ENCODE measurements at places on chromosomes 12 and 14. TPM values are rescaled to one million over a fixed set of nuclear protein-coding genes. Genes with fewer than 3 reads are reported as not detected.

- no peaks in the 10 kb centered on the region for H3K27me3 ChIP-seq
- no peaks in the 10 kb centered on the region for H3K4me1 ChIP-seq
- no peak for DNase-seq
- H3K36me3 ChIP-seq = no peaks in the 10 kb centered on the region
- no peak overlapping the region for H3K27ac ChIP-seq
Measured at GRCh38 chr12:75488553-75488952, 8.0 kb downstream of the GLIPR1 start.

- no peak overlapping the region for H3K4me3 ChIP-seq
- no peak for DNase-seq
- no peak overlapping the region for H3K27ac ChIP-seq
- H3K36me3 ChIP-seq = no peaks in the 10 kb centered on the region
Measured at GRCh38 chr12:66668311-66668710, 10.6 kb downstream of the GRIP1 start.

- no peaks in the 10 kb centered on the region for H3K36me3 ChIP-seq
- no peak overlapping the region for H3K27ac ChIP-seq
- DNase-seq = no peak
- H3K27me3 ChIP-seq = no peaks in the 10 kb centered on the region
- H3K4me3 ChIP-seq = no peak overlapping the region
Measured at GRCh38 chr12:104582739-104583138, 126.0 kb downstream of the CHST11 start.

DNA sequence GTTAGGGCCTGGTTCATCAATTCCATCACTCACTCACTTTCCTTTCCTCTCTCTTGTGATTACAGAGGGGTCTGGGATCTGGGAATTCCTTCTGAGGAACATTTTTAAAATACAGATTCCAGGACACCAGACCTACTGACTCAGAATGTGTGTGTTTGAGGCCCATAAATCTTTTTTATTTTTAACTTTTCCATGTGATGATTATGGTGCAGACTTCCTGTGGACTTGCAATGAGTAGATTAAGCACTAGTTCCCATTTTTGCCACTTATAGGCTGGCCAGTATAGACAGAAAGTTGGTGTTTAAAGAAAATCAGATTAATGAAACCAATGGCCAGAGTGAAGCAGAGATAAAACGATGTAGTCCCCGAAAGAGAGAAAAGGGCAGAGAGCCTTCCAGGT, 28.1 kb downstream of the SLC41A2 start:
- no peak for DNase-seq
- no peaks in the 10 kb centered on the region for H3K36me3 ChIP-seq
- no peak overlapping the region for H3K4me3 ChIP-seq
- H3K4me1 ChIP-seq = no peaks in the 10 kb centered on the region
- H3K27ac ChIP-seq = no peak overlapping the region

DNA sequence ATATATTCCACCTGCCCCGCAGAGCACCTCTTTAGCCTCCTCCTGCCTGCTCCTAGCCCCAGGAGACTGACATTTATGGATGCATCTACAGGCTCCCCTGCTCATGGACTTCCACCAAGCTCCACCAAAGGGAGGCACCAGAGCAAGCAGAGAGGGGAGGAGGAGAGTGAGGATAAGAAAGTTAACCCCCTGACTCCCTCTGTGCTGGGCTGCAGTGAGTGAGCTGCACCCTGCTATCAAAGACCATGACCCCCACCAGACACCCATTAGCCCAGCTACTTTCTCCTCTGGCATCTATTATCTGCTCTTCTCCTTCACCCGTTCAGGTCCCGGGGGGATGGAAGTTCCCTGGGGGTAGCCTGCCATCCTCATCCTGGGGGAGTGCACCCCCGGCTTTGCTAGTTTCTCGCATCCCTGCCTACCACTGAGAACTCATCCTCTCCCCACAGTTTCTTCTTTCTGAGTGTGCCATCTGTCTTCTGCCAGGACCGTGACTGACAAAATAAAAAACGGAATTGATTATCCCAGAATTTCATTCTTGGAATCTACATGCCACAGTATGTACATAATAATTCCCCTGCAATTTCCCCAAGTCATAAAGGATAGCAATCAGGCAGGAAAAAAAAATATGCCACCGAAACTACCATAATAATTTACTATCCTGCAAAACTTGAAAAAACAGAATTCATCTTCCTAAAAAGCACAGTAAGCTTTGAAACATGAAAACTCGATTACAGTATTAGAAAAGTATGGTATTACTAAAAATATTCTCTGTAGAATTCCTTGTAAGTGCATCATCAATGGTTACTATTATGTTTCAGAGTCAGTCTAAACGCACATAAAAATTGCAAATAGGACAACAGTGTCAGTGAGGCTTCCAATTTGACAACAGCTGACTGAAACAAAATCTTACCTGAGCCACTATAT, 45.2 kb downstream of the FOXN3 start:
- H3K36me3 ChIP-seq = no peaks in the 10 kb centered on the region
- no peaks in the 10 kb centered on the region for H3K27me3 ChIP-seq
- no peak overlapping the region for H3K27ac ChIP-seq
- peak; percentile 9 for DNase-seq

- no peaks in the 10 kb centered on the region for H3K27me3 ChIP-seq
- no peak overlapping the region for H3K4me3 ChIP-seq
- H3K27ac ChIP-seq = no peak overlapping the region
- no peak for DNase-seq
- H3K36me3 ChIP-seq = no peaks in the 10 kb centered on the region
Measured at GRCh38 chr12:95328708-95329107, 111.1 kb downstream of the VEZT start.

DNA sequence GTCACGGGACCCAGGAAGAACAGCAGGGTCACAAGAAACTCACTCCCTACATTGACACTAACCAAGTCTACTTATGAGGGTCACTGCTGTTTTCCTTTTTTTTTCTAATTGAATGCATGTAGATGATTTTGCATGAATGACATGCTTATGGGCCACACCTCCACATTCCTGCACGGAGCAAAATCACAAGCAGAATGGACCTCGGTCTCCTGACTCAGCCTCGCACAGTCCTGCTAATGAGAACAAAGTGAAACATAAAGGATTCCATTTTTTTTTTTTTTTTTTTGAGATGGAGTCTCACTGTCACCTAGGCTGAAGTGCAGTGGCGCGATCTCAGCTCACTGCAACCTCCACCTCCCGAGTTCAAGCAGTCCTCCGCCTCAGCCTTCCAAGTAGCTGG, 12.3 kb downstream of the SCARB1 start:
- H3K36me3 ChIP-seq = no peaks in the 10 kb centered on the region
- no peak for DNase-seq
- no peak overlapping the region for H3K4me3 ChIP-seq
- no peaks in the 10 kb centered on the region for H3K27me3 ChIP-seq

- H3K4me1 ChIP-seq = peaks cover 6% of the 10 kb centered on the region
- H3K4me3 ChIP-seq = no peak overlapping the region
- no peak overlapping the region for H3K27ac ChIP-seq
- H3K27me3 ChIP-seq = no peaks in the 10 kb centered on the region
Measured at GRCh38 chr12:132583411-132583710, 27.0 kb downstream of the LRCOL1 start.

DNA sequence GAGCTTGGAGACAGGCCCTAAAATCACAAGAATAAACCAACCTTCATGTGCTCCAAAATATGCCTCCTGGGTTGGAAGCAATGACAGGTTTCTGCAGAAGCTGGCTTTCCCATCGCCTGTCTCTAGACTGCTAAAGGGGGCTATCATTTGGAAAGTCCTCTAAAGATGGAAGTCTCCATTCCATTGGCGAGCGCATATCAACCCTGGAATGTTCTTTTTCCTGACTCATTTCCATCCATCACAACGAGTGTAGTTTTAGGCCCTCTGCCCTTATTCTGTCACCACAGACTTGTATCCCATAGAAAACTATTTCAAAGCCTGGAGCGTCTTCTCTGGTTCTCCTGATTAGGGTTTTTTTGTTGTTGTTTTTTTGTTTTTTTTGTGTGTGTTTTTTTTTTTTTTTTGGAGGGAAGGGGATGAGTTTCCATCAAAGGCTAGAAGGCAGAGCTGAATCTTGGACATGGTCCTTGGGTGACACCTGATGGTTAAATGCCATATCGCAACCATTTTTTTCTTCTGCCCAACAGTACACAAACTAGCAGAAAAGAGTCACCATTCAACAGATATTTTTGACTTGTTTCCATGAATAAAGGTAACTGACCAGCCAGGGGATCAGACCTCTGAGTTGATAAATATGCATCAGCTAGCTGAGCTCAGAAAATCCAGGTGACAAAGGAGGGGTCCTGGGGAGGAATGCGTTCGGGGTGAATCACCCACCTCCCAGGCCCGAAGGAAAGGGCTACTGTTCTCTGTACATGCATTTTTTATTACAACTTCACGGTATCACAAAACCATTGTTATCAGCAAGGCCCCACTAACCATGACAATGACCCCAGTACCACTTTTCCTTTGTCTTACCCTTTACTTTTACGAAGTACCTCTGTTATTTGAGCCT, 40.5 kb downstream of the KCNA5 start:
- H3K36me3 ChIP-seq = no peaks in the 10 kb centered on the region
- no peak for DNase-seq
- H3K4me3 ChIP-seq = no peak overlapping the region
- H3K4me1 ChIP-seq = no peaks in the 10 kb centered on the region

DNA sequence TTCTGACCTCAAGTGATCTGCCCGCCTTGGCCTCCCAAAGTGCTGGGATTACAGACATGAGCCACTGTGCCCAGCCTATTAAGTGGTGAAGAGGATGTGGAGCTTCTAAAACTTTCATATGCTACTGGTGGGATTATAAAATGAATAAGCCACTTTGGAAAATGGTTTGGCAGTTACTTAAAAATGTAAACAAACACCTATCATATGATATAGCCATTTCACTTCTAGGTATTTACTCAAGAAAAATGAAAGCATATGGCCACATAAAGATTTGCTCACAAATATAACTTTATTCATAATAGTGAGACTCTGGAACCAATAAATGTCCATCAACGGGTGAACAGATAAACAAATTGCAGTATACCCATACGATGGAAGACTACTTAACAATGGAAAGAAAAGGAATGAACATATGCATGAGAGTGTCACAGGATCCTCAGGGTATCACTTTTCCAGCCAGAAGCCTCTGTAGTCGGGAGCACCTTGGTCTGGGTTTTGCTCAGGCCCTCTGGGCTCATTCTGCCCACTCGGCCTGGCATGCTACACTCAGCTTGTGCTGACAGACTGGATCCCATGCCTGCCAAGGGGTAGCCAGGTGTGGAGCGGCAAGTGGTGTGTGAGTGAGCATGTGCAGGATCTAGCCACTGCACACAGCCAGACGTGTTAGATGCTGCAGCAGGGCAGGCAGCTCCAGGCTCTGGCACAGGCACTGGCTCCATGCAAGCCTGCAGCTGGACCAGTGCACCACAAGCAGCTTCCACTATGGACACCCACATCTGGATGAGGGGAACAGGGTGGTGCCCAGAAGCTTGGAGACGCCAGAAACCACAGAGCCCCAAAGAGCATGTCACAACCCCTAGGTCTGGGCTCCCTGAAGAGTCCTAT, 213.2 kb upstream of the DIO3 start:
- DNase-seq = no peak
- H3K4me3 ChIP-seq = no peak overlapping the region
- H3K27me3 ChIP-seq = no peaks in the 10 kb centered on the region
- H3K36me3 ChIP-seq = no peaks in the 10 kb centered on the region
- H3K4me1 ChIP-seq = no peaks in the 10 kb centered on the region

GRCh38 chr14:24243336-24243836, 963 bp upstream of the TINF2 start:
- H3K4me1 ChIP-seq = peaks cover 21% of the 10 kb centered on the region
- H3K4me3 ChIP-seq = peak overlapping the region; percentile 51
- DNase-seq = no peak
- H3K36me3 ChIP-seq = no peaks in the 10 kb centered on the region
- peak overlapping the region; percentile 97 for H3K27ac ChIP-seq

GRCh38 chr12:12190087-12190809, 76.6 kb downstream of the LRP6 start:
- DNase-seq = no peak
- no peaks in the 10 kb centered on the region for H3K27me3 ChIP-seq
- H3K4me3 ChIP-seq = no peak overlapping the region
- no peaks in the 10 kb centered on the region for H3K36me3 ChIP-seq
- H3K27ac ChIP-seq = no peak overlapping the region

- H3K4me3 ChIP-seq = no peak overlapping the region
- no peak for DNase-seq
- no peak overlapping the region for H3K27ac ChIP-seq
- H3K4me1 ChIP-seq = no peaks in the 10 kb centered on the region
- H3K36me3 ChIP-seq = no peaks in the 10 kb centered on the region
Measured at GRCh38 chr12:87804386-87804785, 224.8 kb downstream of the C12orf50 start.

DNA sequence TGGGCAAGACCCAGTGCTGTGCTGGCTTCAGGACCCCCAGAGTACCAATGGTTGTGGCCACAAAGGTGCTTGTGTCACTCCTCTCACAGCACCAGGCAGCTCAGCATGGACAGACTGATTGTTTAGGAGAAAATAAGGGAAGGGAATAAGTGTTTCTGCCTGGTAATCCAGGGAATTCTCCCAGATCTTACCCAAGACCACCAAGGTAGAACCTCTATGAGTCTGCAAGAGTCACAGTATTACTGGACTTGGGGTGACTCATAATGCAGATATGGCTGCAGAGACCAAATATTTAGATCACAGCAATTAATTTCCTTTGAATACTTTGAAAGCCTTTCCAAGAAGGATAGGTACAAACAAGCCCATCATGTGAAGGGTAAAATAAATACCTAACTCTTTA, 1178.3 kb upstream of the FLRT2 start:
- no peak overlapping the region for H3K4me3 ChIP-seq
- H3K36me3 ChIP-seq = no peaks in the 10 kb centered on the region
- H3K27ac ChIP-seq = no peak overlapping the region
- H3K27me3 ChIP-seq = no peaks in the 10 kb centered on the region

GRCh38 chr12:56840922-56841321, 77.8 kb downstream of the HSD17B6 start:
- no peaks in the 10 kb centered on the region for H3K27me3 ChIP-seq
- peak; percentile 17 for DNase-seq
- H3K4me1 ChIP-seq = no peaks in the 10 kb centered on the region
- no peak overlapping the region for H3K27ac ChIP-seq
- no peak overlapping the region for H3K4me3 ChIP-seq

DNA sequence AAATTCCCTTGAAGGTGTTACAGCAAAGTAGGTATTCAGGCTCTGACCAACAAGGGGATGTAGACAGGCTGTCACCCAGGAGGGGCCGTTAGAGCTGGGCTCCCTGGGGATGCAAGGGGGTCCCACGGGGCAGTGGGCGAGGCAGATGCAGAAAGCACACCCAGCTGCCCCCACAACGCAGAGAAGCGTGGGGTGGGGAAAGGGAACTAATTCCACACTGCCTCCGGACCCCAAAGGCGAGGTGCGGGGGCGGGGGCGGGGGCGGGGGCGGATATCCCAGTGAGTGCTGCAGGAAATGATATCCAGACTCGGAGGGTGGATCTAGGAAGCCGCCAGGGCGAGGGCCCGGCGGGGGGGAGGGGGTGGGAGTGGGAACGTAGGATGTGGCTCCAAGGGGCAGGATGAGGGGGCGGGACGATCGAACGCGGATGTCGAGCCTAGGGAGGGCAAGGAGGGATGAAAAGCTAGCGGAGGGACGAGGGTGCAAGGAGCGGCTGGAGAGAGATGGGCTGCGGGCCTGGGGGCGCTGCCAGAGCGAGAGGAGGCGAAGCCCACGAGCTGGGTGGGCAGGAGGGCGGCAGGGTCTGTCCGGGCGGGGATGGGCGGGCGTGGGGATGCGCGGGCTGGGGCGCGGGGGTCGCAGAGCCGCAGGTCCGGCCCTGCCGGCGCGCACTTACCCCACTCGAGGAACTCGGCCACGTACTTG, 874 bp downstream of the CDC42BPB start:
- H3K36me3 ChIP-seq = no peaks in the 10 kb centered on the region
- no peaks in the 10 kb centered on the region for H3K27me3 ChIP-seq
- DNase-seq = peak; percentile 75
- peak overlapping the region; percentile 95 for H3K4me3 ChIP-seq
- H3K4me1 ChIP-seq = peaks cover 6% of the 10 kb centered on the region

TC2N gene
- total RNA-seq = 79.1 TPM

All from uterus (tissue), 4 donors.